ENCODE measurements at places on chromosomes 1 and 21. TPM values are rescaled to one million over a fixed set of nuclear protein-coding genes. Genes with fewer than 3 reads are reported as not detected.
A peak's percentile ranks its signal among the peaks of the same experiment; 100 is the strongest.

Gene PPIAL4G
- total RNA-seq: 0.42 TPM

Gene VHLL
- 0.91 TPM for total RNA-seq

- DNase-seq: peak; percentile 60
Measured at GRCh38 chr1:117001254-117001927, at the start of gene CD101. CD101 (plus strand) TSS chr1:117001760; CDS start chr1:117001818, 58 bp downstream.

DNA sequence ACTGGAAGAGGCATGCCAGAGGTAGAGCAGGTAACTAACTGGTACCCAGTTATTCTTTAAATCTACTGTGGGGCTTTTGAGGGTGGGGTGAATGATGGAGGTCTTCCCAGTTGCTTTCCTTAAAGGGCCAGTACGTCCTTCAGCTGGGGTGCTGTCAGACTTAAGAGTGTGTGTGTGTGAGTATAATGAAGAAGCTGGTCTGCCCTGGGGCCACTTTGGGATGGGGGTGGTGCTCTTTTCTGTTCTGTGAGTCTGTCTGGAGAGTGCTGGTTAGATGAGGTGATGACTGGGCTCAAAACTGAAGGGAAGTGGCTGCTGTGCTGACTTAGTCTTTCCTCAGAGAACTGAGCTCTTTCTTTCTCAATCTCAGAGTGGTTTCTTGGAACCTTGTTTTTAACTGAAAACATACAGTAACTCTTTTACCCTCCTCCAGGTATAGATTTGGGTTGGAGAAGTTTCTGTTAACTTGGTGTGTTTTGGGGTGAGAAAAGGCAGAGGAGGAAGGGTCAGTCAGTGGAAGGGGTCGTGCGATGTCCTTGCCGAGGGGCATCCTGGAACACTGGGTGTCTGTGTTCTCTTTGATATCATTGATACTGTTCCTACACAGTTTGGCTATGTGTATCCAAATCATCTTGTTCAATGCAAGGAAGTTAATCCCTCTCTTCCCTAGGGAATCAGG, 746 bp downstream of the MACF1 start:
- peak; percentile 82 for DNase-seq

Gene LRRC53
- total RNA-seq: not detected

Gene OR10J1
- not detected for total RNA-seq

DNA sequence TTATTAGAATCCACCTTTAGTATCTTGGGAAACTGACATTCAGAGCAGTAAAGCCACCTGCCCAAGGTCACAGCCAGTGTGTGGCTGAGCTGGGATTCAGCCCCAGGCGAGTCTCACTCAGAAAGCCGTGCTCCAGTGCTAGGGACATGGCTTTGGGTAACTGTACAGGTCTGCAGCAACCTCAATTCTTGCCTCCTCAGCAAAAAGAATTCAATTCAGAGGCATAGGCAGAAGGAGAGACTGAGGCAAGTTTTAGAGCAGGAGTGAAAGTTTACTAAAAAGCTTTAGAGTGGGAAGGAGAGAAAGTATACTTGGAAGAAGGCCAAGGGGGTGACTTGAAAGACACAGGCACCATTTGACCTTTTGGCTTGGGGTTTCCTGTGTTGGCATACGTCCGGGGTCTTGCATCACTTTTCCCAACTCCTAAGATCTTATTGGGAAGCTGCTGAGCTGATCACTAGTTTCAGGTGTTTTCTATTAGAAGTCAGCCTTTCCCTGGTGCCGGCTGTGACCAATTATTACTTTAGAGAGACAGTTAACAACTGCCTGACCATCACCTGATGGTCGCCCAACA, 529.3 kb downstream of the MATN1 start:
- no peak for DNase-seq

GRCh38 chr1:206514813-206515387, 7.6 kb downstream of the RASSF5 start:
- DNase-seq: no peak

Gene LYPD8
- not detected for total RNA-seq

Gene SON
- 271 TPM for total RNA-seq

- no peak for DNase-seq
Measured at GRCh38 chr1:235625340-235625739, 24.2 kb downstream of the GNG4 start.

DNA sequence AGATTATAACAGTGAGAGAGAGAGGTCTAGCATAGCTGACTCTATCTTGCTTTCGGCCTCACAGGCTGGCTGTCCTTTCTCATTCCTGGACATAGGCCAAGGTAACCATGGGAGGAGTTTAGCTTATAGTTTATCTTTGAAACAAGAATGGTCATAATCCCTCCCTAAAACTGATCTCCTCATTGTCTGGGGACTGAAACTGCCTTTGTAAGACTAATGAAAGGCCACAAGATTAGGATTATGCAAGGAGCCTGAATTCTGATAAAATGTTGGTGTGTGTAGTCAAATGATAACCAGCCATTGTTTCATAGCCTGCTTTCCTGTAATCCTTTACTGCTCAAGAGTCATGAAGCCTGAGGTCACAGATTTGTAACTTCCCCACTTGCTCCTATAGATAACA, 131.9 kb upstream of the LYPLAL1 start:
- no peak for DNase-seq

DNA sequence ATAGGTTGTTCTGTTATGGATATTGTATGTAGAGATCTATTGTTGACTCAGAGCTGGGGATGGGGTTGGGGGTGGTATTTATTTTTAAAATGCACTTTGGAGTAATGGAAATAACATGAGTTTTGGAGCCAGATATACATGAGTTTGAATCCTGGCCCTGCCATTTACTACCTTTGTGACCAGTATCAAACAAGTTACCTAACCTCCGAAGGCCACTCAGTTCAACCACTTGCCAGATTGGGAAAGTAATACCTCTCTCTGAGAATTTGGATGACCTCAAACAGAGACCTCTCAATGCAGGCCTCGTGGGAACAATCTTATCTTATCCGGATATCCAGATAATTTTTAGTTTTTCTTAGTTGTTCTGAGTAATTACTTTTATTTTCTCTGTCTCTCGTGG, 181.0 kb downstream of the FGGY start:
- DNase-seq: no peak

Gene CLEC20A
- not detected for total RNA-seq

Gene CACNA1S
- not detected for total RNA-seq

Gene RAB25
- total RNA-seq: 0.95 TPM

- no peak for DNase-seq
Measured at GRCh38 chr1:67723126-67723525, 38.1 kb downstream of the GADD45A start.

- DNase-seq: no peak
Measured at GRCh38 chr1:19433719-19433998, 51.7 kb downstream of the CAPZB start.

Gene EPRS1
- 204 TPM for total RNA-seq

DNA sequence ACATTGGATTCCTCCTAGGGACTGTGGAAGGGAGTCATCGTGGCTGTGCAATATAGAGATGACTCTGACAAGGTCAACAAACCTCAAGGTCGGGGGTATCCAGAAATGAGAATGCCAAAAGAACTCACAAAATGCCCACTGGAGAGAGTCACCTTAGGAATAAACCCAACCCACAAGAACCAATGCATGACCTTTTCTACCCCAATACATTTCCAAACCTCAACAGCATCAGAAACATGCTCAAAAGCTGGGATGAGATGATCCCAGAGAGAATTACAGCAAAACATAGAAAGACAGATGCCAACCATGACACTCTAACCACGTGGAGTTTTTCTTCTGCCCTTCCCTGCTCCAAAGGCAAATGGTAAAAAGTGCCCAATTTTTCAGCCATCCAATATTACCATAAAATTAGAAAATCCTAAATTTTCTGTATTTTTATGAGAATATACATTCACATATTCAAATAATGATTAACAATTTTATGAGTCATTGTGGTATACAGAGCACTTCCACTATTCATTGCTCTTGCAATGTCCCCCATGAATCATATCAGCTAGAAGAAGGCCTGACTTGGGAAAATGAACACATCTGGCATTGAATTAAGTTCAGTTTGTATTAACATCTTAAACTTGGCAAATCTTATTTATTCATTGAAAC, 88.2 kb upstream of the PALMD start:
- no peak for DNase-seq

DNA sequence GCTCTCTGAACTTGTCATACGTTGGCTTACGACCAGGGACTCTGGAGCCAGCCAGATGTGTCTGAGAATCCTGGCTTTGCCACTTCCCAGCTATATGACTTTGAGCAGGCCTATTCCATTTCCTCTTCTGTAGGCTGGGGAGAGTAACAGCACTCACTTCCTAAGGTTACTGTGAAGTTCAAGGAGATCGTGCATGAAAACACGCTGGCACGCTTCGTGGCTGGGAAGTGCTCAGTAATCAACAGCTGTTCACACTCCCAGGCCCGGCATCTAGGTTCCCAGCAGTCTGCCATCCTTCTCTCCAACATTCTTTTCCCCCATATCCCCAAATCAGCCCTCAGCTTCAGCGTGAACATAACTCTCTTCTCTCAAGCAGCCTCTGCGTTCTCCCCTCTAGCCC, 2.0 kb downstream of the ASCL5 start:
- no peak for DNase-seq

Gene CYP4X1
- not detected for total RNA-seq

- no peak for DNase-seq
Measured at GRCh38 chr1:232596666-232597303, 33.1 kb downstream of the SIPA1L2 start.

GRCh38 chr1:235105051-235106043, 23.3 kb downstream of the TOMM20 start:
- DNase-seq: peak; percentile 41

Gene PBX1
- 0.62 TPM for total RNA-seq

- DNase-seq: no peak
Measured at GRCh38 chr1:182809414-182809957, 19.9 kb downstream of the NPL start.

DNA sequence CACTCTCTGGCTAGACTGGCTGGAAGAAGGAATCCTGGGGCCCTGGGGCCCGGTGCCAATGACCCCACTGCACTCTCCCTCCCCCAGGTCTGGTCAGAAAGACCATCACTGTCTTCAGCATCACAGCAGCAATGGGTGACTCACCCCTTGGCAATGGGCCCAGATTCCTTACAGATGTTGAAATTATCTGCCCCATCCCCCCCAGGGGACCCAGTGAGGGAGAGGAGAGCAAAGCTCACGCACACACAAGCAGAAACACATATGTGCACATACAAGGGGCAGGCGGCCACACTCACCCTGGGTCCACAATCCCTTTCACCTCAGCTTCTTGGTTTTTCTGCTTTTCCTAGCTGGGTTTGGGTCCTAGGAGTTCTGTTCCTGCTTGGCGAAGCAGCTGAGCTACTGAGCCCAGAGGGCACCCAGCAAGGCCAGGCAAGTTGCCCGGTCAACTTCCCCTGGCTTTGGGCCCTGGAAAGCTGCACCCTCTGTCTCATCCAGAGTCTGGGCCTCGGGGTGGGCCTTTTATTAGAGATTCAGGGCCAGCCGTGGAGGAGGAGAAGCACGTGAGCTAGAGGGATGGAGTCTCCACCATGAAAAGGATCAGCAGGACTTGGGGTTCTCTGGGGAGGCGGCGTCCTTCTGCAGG, 2.6 kb downstream of the COL16A1 start:
- DNase-seq: peak; percentile 47

DNA sequence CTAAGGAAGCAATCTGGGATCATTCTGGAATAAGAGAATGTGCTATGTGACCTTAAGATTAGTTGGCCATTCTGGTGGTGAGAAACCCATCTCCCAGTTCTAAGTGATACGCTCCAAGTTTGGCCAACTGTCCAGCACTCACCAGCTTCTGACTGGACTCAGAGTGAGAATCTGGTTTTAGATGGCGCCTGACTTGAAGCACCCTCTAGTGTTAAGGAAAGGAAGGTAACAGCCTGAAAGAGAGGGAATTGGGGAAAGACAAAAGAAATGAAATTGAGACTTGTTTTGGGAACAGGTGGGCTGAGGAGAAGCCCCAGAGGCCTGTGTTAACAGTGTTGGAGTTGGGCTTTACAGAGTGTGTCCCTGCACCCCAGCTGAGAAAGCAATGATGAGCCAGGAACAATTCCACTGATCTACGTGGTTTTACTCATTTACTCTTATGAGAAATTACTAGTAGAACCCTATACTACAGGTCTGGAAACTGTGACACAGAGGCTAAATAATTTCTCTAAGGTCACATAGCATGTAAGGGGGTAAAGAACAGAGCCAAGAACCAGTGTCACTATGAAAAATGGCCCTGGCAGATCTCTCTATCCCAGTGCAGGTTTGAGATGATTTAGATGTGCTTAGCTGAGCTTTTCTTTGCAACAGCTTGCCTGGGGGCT, 9.3 kb upstream of the FCAMR start:
- DNase-seq: no peak

DNA sequence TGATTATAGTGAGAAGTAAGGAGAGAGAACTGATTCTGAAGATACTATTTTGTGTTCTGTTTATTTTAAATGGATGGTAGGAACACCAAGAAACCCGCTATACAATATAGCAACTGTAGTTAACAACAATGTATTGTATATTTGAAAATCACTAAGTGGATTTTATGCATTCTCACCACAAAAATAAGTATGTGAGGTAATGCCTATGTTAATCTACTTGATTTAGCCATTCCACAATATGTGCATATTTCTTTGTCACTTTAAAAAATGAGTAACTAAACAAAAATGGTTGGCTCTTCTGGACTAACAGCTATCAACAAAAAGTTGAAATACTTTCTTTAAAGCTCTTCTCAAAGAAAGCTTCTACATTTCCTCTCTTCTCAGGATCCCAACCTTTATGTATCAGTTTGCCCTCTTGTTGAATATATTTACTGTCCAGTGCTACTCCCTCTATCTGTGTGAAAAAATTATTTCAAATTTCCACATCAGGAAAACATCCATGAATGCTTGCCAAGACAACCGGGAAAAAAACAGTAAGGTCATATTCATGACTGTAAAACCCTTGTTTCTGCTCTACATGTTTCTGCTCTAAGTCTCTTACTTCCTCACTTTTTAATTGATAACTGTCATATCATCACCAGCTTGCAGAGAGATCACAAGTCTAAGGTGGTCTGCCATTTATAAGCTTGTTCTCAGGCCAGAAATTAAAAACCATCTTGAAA, 27.0 kb downstream of the CLCA4 start:
- no peak for DNase-seq

- no peak for DNase-seq
Measured at GRCh38 chr21:44408226-44408625, 47.1 kb upstream of the LRRC3 start.

GRCh38 chr1:145805057-145805456, 18.8 kb downstream of the RNF115 start:
- no peak for DNase-seq

DNA sequence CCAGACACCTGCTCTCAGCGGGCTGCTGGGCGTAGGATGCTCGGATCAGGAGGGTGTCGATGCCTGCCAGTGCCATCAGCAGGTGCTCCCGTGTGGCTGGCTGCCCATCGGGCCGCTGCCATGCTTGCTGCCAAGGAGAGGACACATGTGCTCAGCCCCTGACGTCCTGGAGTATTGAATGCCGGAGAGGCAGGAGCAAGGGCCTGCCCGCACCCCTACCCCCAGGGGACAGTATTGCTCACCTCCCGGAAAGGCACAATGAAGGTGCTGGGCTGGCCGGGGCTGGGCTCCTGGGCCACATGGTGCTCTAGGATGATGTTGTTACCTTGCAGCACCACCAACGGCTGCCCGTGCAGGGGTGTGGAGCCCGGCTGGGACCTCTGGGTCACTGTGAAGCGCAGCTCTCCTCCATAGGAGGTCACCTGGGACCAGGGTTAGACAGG, 61.5 kb downstream of the HSPG2 start:
- DNase-seq: no peak
